ENCODE measurements at places on chromosomes 6 and 20.

DNA sequence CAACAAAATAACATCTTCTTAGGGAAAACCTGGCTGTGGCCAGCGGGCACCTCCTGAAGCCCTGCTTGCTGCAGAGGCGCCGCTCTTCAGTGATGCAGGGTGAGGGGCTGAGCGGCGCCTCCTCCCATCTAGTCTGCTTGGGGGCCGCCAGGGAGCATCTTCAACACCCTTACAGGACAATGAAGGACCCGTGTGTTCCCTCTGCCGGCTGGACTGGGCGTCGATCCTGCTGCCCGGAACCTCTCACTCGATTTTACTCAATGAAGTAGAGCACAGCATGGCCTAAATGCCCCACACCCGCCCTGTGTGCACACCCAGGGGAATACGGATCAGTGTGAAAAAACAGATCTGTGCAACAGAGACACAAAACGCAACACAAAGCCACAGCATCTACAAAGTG, 28.5 kb upstream of the MPC1 start:
- no peak for DNase-seq

GRCh38 chr6:17305219-17306001, 24.2 kb downstream of the RBM24 start:
- no peak for DNase-seq

- no peak for DNase-seq
Measured at GRCh38 chr6:36384095-36384494, 3.4 kb downstream of the ETV7 start.

GRCh38 chr6:146851837-146852236, 253.1 kb downstream of the ADGB start:
- no peak for DNase-seq

DNA sequence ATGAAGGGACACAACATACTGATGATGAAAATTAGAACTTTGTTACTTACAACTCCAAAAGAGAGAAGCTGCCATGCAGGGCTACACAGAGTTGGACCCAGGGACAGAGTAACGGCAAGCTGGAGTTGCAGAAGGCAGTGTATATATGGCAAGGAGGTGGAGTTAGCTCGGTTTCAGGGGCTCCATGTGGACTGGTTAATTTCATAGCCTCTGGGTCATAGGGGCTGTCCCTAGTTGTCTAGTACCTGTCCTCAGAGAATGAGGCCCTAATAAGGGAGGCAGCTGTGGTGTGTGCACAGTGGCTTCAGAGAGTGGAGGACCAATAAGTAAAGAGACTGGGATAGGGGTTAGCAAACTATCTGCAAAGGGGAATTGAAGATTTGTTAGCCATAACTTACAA, 7.9 kb upstream of the ZSCAN12 start:
- no peak for DNase-seq

- DNase-seq = peak; percentile 63
Measured at GRCh38 chr6:134724771-134725340, 225.0 kb downstream of the ALDH8A1 start.

- DNase-seq = no peak
Measured at GRCh38 chr20:51409192-51409880, 133.2 kb downstream of the NFATC2 start.

DNA sequence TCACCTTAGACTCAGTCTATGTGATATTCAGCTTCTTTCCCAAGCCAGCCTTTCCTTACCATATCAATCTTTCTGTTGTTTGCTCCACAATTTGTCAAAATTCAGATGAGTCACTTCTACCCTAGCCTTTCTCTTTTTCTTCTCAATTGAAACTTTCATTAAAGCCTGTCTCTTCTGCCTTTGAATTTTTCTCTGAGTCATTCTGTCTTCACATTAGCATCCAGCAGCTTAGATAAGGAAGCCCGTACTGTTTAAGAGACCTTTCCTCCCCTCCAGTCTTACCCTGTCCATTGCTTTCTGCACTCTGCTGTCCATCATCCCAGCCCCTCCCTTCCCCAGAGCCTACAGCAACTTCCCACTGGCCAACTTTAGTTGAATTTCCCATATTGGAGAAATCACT, 34.9 kb upstream of the RALGAPA2 start:
- no peak for DNase-seq
